ENCODE measurements at places on chromosomes 7 and 10. TPM values are rescaled to one million over a fixed set of nuclear protein-coding genes. Genes with fewer than 3 reads are reported as not detected.

DNA sequence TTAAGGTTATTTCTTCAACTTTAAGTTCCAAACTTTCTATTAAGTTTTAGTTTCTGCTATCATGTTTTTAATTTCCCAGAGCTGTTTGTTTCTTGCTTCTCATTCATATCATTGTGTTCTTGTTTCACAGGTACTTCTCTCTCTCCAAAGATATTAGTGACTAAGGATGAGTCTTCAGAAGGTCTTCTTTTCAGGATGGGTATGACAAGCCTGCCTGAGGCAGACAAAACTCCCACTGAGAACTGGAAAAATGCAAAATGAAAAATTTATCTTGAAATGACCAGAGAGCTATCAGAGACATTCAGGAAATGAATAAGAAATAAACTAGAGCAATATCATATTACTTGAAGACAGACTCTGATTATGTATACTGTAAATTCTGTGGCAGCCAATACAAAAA lies 110.8 kb upstream of the EGFR start:
- DNase-seq = no peak

DNA sequence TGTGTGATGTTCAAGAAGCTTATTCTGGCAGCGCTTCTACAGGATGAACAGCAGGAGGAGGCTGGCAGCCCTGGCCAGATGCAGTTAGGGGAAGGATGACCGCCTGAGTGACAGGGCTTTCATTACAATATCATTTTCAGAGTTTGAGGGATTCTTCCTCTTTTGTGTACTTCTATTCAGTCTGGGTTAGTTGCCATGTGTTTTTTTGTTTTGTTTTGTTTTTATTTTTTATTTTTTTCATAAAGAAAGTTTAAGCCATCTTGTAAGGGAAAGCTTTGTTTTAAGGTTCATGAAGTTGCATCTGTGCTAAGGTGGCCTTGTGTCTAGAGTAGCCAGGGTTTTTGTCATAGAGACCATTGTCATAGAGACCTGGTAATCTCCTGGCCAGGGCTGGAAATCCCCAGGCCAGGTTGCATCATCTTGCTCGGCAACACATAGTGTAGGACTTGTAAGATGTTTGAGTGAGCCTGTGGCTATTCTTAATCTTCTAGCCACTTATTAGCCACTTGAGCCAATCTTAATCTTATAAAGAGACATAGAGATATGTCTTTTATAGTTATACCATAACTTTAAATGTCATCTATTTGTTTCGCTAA lies 230.5 kb upstream of the TMEM229A start:
- DNase-seq = no peak

- DNase-seq = no peak
These were observed 243.1 kb downstream of the INHBA start for GRCh38 chr7:41459623-41460261.

Gene JCAD
- polyA plus RNA-seq = 34.8 TPM

Gene DPYSL4
- 20.8 TPM for polyA plus RNA-seq

All from left renal cortex interstitium (tissue), 4 donors.